A549 (cell line): ENCODE measurements at places on chromosomes 3 and 15.
A peak's percentile ranks its signal among the peaks of the same experiment; 100 is the strongest.

DNA sequence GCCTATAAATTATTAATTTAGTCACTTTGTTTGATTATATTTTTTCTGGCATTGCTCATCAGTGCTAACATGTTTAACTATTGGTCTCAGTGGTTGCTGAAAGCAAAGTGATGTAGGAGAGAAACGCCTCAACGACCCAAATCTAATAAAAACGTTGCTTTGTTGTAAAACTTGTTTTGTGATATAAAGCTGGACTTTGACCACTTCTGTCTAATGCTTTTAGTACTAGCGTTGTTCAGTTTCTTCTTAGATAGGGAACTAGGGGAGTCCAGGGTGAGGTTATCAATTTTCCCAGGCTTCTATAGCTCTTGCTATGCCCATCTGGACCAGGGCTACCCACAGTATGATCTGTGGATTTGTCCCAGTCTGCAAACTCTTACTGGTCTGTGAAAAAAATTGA lies 80.6 kb upstream of the TBC1D5 start:
- no peak for DNase-seq

GRCh38 chr15:100920516-100921135 lies 1.5 kb downstream of the LRRK1 start:
- DNase-seq: no peak

DNA sequence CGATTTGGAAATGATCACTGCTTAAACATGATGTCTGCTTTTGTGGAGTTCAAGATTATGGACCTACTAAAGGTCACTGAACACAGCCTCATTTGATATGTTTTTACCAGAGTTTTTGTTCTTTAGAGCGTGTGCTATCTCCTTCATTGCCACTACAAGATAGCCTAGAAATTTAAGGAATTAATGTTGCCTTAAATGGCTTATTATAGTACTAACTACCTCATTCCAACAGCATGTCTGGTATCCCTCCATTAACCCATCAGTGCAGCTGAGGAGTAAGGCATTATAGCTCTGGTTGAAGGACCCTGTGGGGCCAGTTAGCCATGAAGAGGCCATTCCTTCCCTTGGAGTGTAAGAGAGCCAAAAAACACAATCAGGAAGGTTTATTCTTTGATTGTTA lies 2.3 kb upstream of the FAM43A start:
- no peak for DNase-seq

- DNase-seq: no peak
These were observed 282.3 kb upstream of the TBC1D5 start for GRCh38 chr3:18024715-18025114.

- DNase-seq: no peak
These were observed 26.6 kb downstream of the NEK11 start for GRCh38 chr3:131053043-131053859.

DNA sequence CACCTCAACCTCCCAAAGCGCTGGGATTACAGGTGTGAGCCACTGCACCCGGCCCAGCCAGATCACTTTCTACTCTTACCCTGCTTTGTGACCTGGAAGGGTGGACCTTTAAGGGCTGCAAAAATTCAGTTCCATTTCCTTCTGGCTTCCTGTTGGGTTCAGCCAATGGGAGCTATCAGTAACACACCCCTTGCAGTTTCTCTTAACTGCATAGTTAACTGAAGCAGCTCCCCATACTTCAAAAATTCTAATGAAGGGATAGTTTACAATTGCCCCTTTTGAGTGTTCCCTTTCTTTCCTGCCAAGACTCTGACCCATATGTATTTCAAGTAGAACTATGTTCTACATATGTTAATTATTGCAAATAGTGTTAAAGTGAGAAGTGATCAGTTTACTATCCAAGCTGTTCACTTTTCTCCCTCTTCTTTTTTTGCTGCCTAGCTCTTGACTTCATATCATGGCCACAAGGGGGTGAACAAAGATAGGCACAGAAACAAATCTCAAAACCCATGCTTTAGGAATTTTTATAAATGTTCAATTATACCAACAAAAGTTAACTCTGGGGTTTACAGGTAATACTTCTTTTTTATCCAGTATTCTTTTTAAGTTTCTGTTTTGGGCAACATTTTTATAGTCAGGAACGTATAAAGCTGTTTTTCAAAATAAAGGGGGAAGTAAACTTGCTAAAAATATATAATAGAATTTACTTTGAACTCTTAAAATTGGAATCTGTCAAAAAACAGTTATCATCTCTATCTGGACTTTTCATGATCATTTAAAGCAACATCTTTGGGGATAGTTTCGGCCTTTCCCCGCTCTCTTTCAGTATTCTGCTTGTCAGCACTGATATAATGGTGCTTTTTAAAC lies 8.1 kb downstream of the PGBD4 start:
- DNase-seq: peak; percentile 64

- DNase-seq: no peak
These were observed 31.1 kb downstream of the NTRK3 start for GRCh38 chr15:88225461-88225860.

- DNase-seq: peak; percentile 33
These were observed 63.1 kb downstream of the EDEM1 start for GRCh38 chr3:5250467-5251195.

DNA sequence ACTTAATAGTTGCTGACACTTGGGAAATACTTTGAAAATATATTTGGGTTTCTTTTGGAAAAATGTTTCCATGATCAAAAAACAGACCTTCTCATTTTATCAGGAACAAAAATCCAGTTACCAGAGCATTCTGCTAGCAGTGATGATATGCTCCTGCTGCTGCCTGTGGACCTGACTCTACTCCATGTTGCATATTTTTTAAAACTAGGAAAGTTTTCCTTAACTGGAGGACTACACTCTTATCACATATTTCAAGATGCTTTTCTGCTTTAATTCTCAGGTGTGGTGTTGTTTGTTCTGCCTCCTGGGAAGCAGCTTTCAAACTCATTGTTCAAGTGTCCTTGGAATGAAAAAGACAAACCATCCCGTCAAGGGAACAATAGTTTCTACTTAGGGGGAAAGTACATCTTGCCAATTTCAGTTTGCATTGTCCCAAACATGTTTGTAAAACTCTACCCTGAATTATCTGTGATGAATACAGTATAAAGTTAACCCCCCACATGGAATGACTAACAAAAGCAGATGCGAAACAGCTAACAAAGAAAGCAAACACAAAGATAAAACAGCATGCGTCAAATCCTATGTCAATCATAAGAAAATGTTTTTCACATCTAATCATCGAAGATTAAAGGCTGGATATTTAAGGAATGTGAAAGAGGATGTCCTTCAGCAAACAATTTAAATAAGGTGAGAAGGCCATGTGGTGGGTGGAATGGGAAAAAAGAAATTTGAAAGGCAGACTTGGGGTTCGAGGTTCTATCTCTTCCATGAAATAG lies 40.1 kb upstream of the PSMD6 start:
- DNase-seq: peak; percentile 94

DNA sequence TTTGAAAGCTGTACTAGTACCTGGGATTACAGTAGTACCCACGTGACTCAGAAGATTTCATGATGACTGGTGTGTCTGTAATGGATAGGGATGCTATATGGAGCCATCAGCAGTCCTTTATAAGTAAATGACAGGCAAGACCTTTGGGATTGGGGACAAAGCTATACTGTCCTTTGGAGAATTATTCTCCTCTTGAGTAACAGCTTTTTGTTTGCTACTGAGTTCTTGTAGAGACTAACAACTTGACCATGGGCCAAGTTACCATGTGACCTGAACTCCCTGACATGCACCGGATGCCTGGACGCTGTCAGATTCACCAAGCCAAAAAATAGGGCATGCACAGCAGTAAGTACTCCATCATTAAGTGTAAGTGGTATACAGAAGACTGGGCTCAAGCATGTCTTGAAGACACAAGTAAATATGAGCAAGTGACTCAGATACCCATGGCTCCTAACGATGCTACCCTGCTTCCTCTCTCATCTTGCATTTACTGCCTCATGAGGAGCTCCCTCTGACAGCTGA lies 12.9 kb downstream of the SEC11A start:
- DNase-seq: no peak

DNA sequence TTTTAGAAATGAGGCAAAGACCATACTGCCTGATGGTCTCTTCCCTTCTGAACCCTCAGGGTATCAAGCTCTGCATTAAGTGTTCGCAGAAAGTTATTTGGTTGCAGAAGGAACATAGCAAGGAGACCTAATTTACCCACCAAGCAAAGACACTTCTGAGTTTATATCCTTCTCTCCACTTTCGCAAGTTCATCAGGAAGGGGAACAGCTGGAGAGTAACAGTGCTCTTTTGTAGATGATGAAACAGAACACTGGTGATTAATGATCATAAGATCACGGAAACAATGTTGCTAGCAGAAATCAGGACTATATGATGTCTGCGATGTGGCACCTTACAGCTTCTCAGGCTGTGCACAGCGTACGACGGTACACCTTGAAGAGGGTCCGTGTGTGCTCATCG lies 62.1 kb downstream of the NCEH1 start:
- no peak for DNase-seq

GRCh38 chr3:106823701-106824100 lies 553.5 kb upstream of the CCDC54 start:
- DNase-seq: no peak

- DNase-seq: no peak
These were observed 37.5 kb downstream of the EHD4 start for GRCh38 chr15:41934843-41935242.

- DNase-seq: peak; percentile 9
These were observed 196.1 kb downstream of the GOLGA6L6 start for GRCh38 chr15:20345401-20345958.

DNA sequence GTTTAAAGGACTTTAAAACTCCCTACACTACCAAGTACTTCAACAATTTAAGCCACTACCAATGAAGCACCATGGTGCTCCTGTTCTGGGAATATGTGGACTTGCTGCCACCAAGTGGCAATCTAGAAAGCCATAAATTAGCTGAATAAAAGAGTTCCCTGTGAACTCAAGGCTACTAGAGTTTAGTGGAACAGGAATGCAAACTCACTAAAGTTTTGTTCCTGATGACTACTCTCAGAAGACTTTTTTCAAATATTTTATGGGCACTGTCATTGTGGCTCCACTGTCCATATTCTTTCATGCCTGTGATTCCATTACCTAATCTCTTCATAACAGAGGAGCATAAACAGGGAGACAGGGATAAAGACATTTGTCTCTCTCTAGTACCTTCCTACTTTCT lies 63.9 kb downstream of the TMCC1 start:
- DNase-seq: peak; percentile 87

DNA sequence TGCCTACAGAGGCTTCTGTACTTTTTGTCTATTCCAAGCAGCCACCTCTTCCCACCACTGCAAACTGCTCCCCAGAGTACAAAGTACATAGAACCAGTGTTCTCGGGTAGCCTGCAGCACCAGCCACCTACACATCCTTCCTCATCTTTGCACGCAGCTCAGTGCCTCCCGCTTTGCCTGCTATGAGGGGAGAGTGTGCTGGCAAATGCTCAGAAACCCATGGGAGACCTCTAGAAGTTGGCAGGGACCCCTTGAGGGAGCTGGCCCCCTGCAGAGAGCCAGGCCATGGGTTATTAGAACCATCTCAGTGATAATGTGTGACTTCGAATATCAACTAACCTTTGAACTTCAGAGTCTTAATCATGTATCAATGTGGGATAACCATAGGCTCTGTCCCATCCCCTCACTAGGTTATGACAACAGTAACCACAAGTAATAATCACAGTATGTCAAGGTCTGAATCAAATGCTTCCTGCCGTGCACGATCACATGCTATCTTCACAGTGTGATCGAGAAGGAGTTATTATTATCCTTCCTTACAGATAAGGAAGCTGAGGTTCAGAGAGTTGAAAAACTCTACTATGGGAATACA lies 22.8 kb upstream of the SMAD3 start:
- no peak for DNase-seq

DNA sequence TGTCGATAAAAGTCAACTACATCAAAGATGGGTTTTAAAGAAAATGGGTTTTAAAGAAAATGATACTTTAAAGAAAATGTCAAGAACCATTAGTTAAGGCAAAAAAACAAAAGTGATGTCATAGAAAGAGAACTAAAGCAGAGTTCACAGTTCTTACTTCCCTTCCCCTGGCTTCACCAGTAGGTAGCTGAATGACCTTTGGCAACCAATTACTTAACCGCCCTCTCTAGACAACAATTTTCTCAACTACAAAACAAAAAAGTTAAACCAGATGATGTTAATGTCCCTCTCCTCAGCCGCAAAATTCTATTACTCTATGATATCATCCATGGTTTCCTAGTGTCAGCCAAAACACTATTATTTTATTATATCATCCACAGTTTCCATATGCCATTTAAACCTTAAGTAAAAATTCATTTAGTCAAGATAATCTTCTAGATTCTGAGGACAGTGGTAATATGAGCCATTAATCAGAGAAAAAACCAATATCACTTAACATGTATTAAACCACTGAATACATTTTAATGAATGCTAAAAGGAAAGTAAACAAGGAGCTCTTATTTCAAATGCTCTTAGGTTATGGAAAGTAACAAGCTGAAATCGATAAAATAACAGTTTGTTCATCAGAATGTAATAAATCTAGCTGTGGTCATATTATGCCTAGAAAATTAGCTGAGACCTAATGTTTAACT lies 13.1 kb downstream of the RYK start:
- DNase-seq: no peak

DNA sequence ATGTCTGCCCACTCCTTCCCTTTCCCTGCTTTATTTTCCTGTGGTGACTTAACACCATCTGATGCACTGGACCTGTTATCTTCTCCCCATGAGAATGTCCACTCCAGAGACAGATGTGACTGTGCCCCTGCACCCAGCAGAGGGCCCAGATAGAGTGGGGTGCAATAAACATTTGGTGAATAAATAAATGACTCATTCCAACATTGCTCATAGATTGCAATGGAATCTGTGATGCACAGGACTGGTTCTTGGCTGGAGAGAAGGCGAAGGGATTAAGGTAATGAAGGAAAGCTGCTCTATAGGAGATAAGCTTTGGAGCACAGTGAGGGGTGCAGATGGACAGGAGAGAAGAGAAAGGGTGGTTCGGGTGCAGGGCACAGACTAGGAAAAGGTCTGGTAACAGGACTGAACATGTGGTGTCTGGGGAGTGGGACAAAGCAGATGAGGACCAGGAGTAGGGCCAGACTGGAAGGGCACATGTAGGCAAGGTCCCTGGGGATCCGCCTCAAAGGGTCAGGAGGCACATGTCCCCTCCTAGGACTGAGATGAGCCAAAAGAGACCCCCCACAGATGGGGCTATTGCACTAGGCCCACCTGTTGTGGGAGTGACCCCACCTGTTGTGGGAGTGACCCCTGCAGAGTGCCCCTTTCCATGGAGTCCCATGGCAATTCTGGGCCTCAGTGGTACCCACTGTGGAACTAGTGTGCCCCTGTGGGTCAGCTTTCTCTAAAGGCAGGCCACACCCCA lies 17.5 kb upstream of the POC1A start:
- DNase-seq: peak; percentile 18

DNA sequence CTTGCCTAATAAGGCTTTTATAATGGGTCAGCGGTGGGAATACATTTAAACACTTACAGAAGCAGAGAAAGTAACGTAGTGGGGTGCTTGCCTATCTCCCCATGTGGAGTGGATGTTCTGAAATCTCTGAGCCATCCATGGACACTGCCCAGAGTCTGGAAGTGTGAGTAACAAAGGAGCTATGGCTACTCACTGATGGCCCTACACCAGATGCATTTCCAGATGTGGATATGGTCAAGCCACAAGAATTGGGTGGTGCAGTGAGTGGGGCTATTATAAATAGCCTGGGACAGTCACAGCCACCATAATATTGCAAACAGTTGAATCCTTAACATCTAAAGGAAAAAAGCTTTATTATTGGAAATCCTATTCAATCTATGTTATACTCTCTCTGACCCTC lies 96.6 kb downstream of the CGNL1 start:
- DNase-seq: no peak

- peak; percentile 70 for DNase-seq
These were observed 722 bp downstream of the CHRNA3 start for GRCh38 chr15:78620021-78620526.

- DNase-seq: no peak
These were observed 183.5 kb upstream of the PRICKLE2 start for GRCh38 chr3:64408770-64409169.

- DNase-seq: no peak
These were observed 30.1 kb downstream of the SPSB4 start for GRCh38 chr3:141081141-141081795.
